ENCODE measurements at places on chromosomes 1 and 21.

DNA sequence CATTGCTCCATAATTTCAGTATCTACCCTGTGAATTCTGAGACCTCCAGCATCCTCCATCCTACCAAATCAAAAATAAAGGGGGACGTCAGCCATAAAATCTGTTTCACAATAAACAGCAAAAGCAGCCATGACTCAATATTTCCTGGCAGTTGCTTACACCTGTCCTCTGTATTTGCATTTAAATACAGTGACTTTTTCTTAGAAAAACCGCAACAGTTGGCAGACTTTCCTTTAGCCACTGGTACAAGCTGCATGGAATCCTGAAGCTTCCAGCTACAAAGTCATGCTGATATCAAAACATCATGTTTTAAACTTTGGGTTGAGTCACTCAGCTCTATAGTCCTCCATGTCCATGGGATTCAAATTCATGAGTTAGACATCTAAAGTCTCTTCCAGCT, 278.0 kb upstream of the KAZN start:
- no peak for DNase-seq

DNA sequence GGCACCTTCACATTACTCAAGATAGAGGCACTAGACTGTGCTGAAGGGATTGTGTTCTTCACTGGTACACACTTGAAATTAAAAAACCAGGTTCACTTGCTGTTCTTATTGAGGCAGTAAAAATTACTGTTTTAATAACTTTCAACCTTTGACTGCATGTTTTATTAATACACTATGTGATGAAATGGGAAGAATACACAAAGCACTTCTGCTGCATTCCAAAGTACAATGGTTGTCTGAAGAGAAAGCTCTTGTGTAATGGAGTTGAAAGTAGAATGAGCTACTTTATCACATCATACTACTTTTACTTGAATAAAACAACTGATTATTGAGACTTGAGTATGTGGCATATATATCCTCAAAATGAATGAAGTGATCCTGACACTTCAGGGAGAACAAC, 49.7 kb downstream of the LRRC8C start:
- DNase-seq = no peak

DNA sequence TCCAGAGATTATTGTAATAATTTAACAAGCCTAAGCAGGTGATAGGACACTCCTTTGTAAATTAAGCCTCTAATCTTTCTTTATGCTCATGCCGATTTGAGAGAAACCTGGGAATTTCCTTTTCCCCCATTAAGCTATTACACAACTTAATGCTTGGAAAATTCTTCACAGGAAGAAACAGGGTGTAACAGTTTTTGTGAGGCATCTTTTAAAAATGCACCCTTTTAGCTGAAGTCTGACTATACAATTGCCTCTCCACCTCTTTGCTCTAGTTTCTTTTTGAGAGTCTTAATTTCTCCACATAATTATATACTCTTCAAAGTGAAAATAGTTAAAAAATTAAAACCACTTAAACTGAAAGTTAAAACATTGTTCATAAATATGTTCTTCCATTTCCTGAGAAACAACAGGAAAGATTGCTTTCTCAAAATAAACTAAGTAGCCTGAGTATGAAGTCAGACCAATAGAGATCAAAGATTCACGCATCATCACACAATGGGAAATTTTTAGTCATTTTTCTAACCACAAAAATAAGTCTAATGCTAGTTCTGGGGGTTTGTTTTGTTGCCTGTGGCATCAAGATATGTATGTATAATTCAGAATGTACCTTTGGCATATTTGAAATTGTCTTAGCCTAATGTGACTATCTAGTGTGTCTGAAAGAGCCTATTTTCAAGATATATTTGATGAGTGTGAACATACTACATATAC, 34.7 kb downstream of the LRRC8D start:
- no peak for DNase-seq

DNA sequence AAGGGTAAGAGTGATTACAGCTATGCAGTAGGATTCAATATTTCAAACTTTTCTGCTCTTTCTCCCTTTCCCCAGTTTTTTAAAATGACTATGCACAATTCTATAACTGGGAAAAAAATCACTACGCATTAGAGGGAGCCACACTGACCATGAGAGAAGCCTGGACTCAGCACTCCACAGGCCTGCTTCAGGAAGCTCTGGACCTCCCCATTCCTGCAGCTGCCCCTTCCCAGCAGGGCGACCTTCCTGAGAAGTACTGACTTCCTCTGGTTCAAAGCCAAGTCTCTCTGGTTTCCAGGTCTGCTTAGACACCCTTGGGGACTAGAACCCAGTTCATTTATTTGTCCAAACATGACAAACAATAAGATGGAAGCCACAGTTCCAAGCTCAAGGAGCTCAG, 42.0 kb upstream of the CLSTN1 start:
- no peak for DNase-seq

DNA sequence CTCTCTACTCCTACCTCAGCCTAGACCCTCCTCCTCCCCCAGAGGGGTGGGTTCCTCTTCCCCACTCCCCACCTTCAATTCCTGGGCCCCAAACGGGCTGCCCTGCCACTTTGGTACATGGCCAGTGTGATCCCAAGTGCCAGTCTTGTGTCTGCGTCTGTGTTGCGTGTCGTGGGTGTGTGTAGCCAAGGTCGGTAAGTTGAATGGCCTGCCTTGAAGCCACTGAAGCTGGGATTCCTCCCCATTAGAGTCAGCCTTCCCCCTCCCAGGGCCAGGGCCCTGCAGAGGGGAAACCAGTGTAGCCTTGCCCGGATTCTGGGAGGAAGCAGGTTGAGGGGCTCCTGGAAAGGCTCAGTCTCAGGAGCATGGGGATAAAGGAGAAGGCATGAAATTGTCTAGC, 21.6 kb upstream of the VPS13D start:
- DNase-seq = no peak

DNA sequence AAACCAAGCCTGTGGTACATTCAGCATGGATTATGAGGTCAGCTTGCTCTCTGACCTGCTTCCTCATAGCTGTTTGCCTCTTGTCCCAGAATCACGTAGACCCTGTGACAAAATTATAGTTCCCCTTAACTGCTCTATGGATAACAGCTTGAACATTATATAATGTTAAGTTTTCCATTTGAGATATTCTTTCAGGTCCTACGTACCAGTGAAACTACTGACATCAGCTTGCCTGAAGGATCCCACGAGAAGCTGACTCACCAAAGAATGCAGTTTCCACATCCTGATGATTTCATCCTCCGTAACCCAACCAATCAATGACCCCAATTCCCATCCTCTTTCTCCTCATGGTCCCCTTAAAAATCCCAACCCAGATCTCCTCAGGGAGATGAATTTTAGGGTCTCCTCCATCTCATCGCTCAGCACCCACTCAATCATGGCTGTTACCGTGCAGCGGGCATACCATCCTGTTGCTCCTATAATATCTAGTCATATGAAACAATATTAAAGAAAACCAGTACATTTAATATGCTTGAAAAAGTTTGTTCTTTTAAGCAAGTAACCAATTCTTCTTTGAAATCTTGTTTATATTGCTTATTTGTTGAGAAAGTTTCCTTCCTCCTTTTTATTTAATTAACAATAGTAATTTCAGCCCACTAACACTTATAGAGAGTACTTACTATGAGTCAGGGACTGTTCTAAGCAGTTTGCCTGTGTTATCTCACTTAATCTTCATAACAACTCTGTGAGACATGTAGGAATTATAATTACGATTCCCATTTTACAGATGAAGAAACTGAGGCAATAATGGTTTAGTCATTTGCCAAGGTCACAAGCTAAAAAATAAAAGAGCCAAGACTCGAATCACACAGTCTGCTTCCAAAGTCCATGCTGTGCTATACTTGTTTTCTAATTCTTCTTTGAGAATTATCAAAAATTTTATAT, 27.4 kb downstream of the CHML start:
- no peak for DNase-seq

GRCh38 chr1:156816561-156817328, at the start of gene SH2D2A:
TSS of gene SH2D2A (minus strand) at chr1:156816848. CDS start at chr1:156816708, 140 bp downstream.
- DNase-seq = no peak

DNA sequence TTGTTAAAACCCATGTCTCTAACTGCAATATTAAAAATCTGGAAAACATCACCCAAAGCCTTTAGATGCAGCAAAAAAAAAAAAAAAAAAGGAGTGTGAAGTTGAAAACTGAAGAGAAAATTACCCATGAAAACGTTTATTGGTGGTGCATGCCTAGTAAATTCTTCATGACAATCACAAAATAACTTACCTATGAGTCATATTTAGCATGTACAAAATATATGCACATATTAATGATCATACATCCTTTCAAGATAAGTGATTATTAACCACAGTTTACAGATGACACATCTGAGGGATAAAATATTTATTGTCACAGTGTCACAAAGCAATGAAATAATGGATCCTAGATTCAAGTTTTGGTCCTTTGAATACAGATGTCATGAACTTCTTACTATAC, 505.2 kb upstream of the NR5A2 start:
- DNase-seq = no peak

DNA sequence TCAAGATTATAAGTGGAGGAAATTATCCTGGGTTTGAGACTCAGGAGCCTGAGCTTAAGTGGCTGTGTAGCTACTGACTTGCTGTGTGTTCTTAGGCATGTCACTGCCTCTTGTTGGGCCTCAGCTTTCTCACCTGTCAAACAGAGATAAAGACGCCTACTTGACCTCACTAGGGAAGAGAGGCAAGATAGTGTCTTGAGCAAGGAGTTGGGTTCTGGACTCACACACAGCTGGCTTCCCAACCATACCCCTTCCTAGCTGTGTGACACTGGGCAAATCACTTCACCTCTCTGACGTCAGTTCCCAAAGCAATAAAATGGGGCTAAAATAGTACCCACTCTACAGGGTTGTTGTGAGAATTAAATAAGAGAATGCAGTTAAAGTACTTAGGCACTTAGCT, 11.6 kb upstream of the EPB41 start:
- DNase-seq = no peak

- no peak for DNase-seq
Measured at GRCh38 chr1:216184126-216184680, 239.0 kb downstream of the USH2A start.

- DNase-seq = no peak
Measured at GRCh38 chr1:101235696-101236515, 913 bp upstream of the S1PR1 start.

- DNase-seq = no peak
Measured at GRCh38 chr1:159958719-159959380, 4.8 kb upstream of the SLAMF9 start.

DNA sequence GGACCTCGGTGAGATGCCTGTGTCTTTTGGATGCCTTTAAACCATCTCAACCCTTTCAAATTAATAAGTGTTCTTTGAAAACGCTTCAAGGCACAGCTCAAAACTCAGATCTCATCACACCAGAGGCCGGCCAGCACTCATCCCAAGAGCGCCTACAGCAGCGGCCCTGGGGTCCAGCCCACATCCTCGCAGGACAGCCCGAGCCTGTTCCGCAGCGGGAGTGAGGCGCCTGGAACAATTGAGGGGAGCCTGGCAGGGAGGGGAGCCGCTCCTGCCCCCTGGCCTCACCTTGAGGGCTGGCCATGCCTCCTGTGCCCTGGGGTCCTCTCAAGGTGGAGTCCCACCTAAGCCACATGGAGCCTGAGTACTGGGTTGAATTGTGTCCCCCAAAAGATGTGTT, 37.9 kb downstream of the ACOT7 start:
- no peak for DNase-seq

DNA sequence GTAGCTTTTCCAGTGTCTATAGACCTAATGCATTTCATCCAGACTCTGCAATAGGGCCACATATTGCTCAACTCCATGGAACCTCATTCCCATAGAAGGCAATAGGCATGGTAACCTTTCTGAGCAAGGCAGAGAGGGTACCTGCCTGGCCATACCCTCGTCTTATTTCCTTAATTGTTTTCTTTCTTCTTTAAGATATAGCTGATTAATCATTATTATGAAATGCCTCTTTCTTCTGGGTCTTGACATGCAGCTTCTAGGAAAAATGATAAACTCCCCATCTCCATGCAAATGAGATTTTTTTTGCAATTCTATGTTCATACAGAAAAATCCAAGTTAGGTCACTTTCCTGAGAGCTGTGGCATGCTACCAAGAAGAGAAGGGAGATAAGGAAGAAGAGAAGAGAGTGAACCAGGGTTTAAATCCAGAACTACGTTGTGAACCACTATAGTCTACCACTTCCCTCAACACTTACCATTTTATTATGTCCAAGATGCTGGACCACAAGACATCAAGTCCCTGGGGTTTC, 33.0 kb upstream of the IL20 start:
- DNase-seq = no peak

- DNase-seq = no peak
Measured at GRCh38 chr1:114152508-114153260, 985 bp downstream of the SYT6 start.

DNA sequence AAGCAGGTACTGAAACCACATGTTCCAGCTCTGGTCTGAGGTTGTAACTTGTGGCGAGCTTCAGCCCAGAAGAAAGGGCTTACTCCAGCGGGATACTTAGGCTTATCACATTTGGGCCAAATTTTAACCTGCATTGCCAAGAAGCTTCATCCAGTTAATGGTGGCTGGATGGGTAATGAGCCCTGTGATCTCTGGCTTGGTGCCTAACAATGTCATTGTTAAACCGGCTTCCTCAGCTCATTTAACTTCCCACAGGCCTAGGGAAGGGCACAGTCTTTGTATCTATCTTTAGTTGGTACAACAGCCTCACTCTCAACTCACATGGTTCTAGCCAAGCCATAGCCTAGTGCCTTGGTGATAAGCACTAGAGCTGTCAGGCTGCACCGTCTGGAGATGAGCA, 43.6 kb upstream of the CCDC190 start:
- DNase-seq = no peak

- DNase-seq = no peak
Measured at GRCh38 chr1:155218854-155219591, 10.5 kb downstream of the MTX1 start.

GRCh38 chr1:8120693-8121260, 94.7 kb upstream of the ERRFI1 start:
- no peak for DNase-seq

All from cortex of kidney (tissue), 1 donor.